ENCODE measurements at places on chromosomes 12 and 14. TPM values are rescaled to one million over a fixed set of nuclear protein-coding genes. Genes with fewer than 3 reads are reported as not detected.
A peak's percentile ranks its signal among the peaks of the same experiment; 100 is the strongest.

Gene RD3L
- total RNA-seq, result not detected

Gene MIP
- total RNA-seq, result not detected

Gene CREBL2
- total RNA-seq, result 3.0 TPM

Gene BDKRB1
- total RNA-seq, result not detected

Gene SLC10A1
- total RNA-seq, result not detected

Gene ARHGEF25
- not detected for total RNA-seq

Gene REP15
- total RNA-seq, result not detected

Gene GPR135
- total RNA-seq, result 10.9 TPM

Gene CYP46A1
- total RNA-seq, result 10.8 TPM

Gene CDKL1
- 0.36 TPM for total RNA-seq

Gene MPHOSPH9
- 102 TPM for total RNA-seq

DNA sequence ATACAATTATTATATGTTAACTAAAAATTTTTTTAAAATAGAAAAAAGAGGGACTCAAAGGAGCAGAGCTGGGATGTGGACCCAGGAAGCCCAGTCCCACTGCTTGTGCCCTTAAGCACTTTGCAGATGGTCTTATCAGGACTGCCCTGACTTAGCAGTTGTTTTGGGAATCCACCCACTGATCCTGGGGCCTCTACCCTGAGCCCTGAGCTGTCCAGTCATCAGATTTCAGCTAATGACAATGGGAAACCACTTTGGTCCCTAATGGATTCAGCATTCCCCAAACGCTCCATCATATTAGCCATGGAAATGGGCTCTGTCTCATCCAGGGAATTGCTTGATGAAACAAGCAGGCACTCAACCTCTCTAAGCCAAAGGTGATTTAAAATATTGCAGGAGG is 22.5 kb upstream of the WSCD2 start:
- DNase-seq, result no peak

- DNase-seq, result no peak
Measured at GRCh38 chr14:42159138-42159537, 552.5 kb downstream of the LRFN5 start.

- DNase-seq, result no peak
Measured at GRCh38 chr12:77060883-77061240, 4.5 kb downstream of the E2F7 start.

DNA sequence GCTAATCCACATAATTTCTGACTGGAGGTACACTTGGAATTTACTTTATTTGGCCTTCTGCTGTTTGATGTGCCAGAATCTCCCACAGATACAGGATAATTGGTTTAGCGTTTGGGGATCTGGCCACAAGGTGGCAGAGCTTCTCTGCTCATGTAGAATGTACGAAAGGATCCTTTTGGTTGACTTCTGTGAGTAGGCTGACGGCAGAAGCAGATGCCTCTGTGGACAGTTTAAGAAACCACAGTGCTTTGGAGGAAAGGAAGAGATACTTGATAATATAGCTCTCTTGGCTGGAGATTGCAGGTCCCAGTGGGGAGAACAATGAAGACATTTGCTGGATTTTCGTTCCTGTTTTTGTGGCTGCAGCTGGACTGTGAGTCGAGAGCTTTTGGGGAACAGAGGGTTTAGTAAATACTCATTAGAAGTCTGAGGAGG is 75.3 kb upstream of the OR4E1 start:
- DNase-seq, result peak; percentile 43

DNA sequence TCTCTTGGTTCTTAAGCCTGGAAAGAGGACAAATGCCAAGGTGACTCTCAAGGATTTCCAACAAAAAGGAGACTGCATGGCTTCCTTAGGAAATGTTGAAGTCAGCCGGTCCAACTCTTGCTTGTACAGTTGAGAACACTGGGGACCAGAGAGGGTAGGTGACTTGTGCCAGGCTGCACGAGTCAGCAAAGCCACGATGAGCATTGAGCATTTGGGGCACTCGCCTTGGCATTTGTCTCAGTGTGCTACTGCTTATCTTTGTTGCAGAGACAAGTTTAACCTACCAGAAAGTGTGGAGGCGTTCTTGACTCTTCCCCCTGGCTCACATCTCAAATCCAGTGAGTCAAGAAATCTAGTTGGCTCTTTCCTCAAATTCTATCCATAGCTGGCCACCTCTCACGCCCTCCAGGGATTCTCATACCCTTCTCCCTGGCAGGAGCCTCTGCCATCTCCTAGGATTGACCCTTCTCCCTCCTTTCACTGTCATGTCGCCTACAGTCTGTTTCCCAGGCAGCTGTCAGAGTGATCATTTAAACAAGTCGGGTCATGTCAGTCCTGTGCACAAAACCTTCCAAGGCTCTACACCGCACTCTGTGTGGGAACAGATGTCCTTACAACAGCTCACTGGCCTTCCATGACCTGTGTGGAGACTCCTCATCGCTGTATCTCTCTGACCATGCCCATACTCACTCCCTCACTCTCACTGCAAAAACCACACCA is 17.2 kb upstream of the KRT83 start:
- no peak for DNase-seq

GRCh38 chr12:56221232-56221756 is 428 bp downstream of the RNF41 start:
- no peak for DNase-seq

GRCh38 chr14:59638885-59639284 is 62.3 kb upstream of the CCDC175 start:
- no peak for DNase-seq

- DNase-seq, result no peak
Measured at GRCh38 chr14:28407996-28408395, 358.6 kb upstream of the FOXG1 start.

DNA sequence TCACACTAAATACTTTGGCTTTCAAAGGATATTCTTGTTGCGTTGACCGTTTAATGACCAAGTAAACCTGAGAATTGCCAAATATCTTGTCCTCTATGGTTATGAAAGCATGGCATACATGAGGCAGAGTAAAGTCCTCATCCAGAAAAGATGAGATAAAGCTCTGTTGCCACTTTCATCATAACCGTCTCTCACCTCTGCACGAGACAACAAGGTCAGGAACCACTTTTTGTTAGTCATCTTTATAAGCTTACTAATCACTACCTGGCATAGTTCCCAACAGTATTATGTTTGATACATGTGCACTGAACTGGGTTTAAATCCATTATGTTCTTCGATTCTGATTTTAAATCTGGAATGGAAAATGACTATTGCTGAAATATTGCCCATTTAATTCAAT is 31.3 kb downstream of the PTPRB start:
- no peak for DNase-seq

GRCh38 chr12:95298916-95299315 is 81.3 kb downstream of the VEZT start:
- no peak for DNase-seq

DNA sequence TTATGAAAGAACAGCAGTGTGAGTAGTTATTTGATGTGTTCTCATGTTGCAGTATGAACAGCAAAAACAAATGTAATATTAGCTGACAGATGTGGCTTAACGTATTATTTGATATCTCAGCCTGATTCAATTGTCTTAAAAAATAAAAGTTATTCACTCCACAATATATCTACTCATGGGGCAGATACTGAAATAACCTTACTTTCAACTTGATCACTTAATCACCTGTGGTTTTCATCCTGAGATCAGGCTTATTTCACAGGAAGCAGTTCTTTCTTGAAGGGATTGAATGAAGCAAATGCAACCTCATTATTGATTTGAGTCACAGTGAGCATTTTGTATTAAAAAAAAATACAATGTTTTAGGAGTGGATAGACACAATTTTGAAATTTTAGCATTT is 90.3 kb downstream of the AKAP6 start:
- no peak for DNase-seq

DNA sequence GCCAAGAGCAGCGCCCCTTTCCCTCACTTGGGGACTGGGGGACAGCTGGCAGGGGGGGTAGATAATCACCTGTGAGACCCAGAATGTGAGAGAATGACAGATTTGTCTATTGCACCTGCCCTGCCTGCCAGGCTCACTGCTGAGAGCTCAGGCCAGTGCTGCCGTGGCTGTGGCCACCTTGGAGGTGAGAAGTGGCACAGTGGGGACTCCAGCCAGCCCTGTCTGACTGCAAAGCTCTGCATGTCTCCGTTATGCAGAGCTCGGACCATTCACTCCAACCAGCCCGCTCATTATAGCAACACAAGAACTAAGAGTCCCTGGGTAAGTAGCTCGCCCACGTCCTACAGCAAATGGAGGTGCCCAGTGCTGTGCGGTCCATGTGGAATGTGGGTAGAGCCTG is 88.8 kb downstream of the DICER1 start:
- no peak for DNase-seq

GRCh38 chr12:75345531-75345930 is 11.1 kb downstream of the GLIPR1L1 start:
- no peak for DNase-seq

DNA sequence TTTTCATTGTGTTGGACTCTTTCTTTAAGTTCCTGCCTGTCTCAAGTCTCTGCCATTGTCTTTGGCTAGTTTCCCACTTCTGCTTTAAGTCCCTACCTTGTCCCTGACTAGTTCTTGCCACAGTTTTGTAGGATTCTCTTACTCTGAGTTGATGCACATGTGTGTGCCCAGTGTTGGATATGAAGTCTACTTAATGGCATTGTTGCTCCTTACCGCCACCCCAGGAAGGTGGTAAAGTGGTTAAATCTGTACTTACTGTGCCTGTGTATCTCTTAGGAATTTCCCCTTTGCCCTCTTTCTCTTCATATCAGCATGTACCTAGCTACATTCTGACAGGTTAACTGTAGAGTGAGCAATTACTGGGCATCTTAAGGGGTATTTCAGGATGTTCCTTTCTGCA is 227.1 kb downstream of the NUBPL start:
- DNase-seq, result no peak

GRCh38 chr12:106227641-106228319 is 20.0 kb downstream of the CKAP4 start:
- no peak for DNase-seq

DNA sequence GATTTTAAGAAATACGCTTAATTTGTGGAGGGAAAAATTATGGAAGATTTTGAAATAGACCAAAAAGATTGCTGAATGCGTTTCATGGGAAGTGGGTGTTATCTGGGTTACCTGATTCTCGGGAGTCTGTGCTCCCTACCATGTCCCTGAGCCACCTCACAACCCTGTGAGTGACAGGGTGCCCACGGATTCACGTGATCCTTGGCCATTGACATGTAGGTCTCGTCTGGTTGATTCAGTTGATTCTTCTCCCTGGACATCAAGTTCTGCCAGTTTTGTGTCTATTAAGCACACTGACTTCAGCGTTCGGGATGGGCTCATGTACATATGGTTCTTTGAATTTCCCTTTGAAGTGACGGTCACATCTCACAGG is 101.4 kb downstream of the ADGRD1 start:
- no peak for DNase-seq

DNA sequence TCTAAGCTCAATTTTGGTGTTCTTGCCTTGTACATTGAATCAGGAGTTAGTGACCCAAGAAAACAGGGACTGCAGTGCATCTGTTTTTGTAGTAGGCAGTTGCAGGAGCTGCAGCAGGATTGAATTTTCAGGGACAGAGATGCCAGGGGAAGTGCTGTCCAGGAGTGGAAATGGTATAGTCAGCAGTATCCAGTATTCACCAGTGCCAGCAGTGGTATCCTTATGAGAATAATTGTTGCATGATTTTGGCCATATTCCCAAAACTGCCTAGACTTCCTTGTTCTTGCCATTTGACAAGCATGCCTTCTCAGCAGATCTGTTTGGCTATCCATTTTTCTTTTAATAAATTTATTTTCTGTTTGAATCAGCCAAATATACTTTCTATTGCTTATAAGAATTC is 18.6 kb upstream of the ABCD2 start:
- no peak for DNase-seq

DNA sequence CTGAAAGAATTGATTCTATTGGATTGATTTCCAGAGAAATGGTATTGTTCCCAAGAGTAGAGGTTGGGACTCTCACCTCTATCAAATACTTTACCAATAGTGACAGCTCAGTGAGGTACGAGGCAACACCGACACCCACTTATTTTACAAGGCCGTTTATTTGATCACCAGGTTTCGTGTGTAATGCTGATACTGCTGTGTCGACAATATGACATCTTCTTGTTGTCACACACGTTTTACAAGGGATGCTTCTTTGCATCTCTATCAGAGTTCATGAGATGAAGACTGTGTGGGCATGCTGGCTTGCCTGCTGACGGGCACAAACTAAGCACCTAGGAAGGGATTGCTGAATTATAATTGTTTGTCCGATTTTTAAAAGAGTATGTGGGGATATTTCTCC is 217.8 kb upstream of the EGLN3 start:
- no peak for DNase-seq

GRCh38 chr14:75459099-75459741 is 31.4 kb downstream of the JDP2 start:
- DNase-seq, result no peak

DNA sequence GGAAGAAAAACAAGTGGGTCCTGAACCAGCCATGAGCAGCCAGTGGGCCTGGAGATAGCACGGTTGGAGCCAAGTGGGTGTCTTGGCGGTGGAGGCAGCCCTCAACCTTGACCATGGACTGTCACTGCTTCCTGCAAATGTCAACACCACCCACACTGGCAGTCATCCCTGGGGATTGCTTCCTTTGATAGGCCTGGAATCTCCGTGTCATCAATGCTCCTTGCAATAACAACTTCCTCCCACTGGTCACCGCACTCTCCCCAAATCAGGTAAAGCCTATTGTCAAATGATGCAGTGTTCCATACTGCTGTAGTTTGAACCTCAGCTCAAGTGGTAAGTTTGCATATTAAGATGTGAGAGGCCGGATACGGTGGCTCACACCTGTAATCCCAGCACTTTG is 129.1 kb downstream of the NTF3 start:
- DNase-seq, result no peak

DNA sequence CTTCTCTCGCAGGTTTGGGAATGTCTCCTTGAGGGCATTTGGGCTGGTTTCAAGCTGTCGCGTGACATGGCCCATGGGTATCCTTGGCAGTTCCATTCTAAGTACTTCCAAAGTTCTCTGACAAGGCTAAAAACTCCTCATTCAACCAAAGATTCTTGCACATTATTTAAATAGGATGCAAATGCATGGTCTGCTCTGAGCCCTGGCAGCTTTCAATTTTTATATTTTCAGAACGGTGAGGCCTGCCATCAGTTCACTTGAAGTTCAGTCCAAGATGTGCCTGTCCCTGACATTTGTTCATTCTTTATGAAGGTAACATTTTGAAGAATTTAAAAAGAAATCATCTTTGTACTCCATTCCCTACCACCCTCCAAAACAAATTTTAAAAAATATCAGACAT is 160.0 kb downstream of the KCNA5 start:
- DNase-seq, result no peak

DNA sequence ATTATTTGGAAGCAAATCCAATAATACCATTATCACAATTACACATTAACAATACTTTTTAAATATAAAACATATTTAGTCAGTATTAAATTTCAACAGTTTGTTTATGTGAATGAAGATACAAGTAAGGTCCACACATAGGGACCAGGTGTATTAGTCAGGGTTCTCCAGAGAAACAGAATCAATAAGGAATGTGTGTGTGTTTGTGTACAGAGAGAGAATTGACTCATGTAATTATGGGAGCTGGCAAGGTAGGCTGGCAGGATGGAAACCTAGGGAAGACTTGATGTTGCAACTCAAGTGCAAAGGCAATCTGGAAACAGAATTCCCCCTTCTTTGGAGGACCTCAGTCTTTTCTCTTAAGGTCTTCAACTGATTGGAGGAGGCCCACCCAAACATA is 123.2 kb upstream of the OTX2 start:
- no peak for DNase-seq

- no peak for DNase-seq
Measured at GRCh38 chr14:104897330-104898194, 27.1 kb upstream of the PLD4 start.
